ENCODE measurements at places on chromosomes 5 and 9. TPM values are rescaled to one million over a fixed set of nuclear protein-coding genes. Genes with fewer than 3 reads are reported as not detected.

DNA sequence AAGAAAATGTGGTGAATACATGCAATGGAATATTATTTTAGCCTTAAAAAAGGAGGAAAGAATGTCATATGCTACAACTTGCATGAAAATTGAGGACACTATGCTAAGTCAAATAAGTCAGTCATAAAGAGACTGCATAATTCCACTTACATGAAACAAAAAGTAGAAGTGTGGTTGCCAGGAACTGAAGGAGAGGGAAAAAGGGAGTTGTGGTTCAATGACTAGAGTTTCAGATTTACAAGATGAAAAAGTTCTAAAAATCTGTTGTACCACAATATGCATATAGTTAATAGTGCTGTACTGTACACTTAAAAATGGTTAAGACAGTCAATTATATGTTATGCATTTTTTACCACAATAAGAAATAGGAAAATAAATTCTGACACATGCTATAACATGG, 95.4 kb downstream of the SLC44A1 start:
- DNase-seq = no peak

DNA sequence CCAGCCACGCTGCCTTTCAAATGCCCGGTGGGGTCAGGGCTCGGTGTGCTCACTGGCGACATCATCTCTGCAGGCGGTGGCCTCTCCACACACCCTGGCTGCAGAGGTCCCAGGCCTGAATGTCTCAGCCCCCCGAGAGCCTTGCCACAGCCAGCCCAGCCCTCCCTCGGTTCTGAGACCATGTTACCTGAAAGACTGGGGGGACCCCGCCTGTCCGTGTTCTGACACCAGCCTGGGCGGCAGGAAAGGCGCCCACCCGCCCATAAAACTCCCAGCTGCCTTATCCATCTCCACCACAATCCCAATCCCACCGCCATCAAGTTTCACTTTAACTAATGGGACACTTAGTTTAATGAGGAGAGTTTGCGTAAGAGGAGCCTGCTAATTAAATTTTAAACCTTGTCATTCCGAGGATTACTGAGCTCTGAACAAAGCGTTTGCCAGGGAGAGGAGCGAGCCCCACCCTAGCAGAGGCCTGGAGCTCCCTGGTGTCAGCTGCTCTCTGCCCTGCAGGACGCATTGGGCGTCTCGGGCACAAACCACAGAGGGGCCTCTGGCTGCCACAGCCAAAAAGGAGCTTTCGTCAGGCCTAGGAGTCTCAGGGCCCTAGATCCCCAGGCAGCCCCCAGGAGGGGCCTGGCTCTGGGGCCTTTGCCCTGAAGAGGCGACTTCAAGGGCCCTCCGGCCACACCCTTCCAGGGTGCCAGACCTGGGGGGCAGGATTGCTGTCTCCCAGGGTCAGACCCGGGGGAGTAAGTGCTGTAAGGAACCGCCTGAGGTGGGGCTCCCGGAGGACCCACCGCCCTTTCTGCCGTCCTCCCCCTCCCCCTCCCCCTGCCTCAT, 15.3 kb downstream of the LHX3 start:
- no peak for DNase-seq

GRCh38 chr5:117731446-117731845, 1156.8 kb upstream of the SEMA6A start:
- no peak for DNase-seq

- DNase-seq = no peak
Measured at GRCh38 chr5:178685386-178686059, 44.9 kb downstream of the ZNF354A start.

DNA sequence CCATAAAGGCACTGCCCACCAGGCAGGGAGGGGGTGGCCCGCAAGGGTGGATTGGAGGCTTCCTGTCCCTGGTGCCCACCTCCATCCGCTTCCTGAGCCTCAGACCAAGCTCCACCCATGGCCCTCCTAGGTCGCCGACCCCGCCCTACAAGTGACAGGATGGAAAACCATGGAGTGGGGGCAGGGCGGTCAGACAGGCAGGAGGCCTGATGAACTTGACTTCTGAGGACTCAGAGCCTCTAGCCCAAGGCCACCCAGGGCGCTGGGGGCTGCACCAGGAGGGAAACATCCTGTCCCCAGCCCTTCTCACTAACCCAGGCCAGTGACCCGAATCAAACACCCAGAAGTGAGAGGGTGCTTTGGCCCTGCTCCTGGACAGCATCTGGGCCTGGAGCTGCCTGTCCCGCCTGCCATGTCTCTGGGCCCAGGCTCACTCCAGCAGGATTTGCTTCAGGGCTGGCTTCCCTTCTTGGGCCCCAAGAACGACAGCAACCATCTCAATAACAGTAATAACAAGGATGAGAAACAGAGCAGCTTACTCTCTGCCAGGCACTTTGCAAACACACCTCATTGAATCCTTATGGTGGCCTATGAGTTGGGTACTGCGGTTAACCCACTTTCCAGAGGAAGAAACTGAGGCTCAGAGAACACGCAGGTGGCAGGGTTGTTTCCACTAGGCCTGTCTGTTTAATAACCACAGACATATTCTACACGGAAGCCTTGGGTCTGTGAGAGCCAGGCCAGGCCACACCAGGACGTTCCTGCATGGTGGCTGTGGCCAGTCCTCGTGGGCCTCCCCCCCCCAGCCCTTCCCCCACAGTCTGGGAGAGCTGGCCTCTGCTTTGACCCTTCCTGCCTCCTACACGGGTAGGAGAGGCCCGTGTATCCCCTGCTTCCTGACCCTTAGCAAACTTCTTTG, 4.4 kb upstream of the ST6GALNAC6 start:
- peak; percentile 49 for DNase-seq

- no peak for DNase-seq
Measured at GRCh38 chr9:5392285-5392684, 45.4 kb downstream of the PLGRKT start.

- no peak for DNase-seq
Measured at GRCh38 chr5:148107608-148108007, 43.8 kb downstream of the SPINK5 start.

DNA sequence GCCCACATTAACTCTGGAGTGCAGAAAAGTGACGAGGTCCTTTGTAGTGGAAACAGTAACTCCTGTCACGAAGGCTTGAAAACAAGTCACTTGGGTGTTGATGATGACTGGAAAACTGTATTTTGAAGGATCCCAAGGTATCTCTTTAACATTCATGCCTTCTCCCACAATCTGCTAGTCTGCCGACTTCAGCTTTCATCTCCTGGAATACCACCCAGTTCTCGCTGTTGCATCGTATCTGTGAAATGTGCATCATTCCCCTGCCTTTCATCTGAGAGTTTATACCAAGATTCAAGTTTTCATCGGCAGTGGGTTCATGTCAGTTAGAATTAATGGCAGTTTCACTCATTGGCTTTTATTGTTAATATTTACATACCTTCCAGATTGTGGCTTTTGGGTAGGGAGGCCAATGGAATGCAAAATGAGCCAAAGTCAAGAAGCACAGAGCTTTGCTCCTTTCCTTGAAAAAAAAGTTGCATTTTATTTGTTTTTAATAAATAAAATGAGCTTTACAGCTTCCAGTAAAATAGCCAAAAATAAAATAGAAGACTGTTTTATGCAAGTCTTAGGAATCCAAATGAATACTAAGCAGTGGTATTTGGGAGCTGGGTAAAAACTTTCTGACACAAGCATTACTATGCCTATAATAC, 575.2 kb upstream of the WWC1 start:
- DNase-seq = no peak

DNA sequence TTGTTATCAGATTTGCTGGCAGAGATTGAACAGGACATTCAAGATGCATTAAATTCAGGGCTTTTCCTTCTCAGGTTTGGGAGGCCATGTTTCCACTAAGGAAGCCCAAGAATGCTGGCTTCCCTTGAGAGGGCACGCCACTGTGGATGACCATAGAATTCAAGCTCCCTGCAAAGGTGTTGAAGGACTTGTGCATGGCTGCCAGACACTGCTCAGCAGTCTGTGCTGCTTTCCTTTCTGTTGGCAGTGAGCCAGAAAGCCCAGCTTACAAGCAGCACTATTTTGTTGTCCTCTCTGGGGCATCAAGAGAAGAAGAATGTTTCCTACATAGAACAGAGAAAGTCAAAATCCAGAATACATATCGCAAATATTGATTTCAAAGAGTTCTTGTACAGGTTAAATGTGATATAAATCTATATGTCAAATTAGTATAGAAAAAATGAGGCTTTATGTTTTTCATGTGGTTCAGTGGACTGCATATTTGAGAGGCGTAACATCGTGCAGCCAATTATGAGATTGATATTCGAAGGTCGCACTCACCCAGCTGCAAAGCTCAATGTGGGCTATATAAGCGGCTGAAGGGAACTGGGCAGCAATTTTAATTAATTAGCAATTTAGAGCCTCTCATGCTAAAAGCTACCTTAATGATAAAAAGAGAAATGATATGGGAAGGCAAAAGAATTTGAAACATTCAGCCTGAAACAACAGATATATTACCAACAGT, 103.1 kb upstream of the ISL1 start:
- DNase-seq = no peak

- DNase-seq = no peak
Measured at GRCh38 chr9:17005056-17005823, 129.6 kb upstream of the CNTLN start.

DNA sequence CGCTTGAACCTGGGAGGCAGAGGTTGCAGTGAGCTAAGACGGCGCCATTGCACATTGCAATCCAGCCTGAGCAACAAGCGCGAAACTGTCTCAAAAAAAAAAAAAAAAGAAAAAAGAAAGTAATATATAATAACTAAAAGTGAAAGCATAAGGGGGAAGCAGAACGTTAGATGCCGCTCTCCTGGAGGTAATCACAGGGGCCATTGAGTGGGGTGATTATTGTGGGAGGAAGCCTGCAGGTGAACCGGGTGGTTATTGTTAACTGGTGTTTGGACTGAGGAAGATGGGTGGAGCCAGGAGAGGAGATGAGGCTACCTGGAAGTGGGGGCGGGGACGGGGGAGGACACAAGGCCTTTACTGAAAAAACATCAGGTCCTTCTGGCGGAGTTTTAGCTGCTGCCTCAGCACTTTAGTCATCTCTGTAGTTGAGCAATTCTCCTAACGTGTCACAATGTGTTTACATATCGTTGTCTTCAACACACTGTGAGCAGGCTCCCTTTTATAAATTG, 5.3 kb upstream of the TJP2 start:
- peak; percentile 23 for DNase-seq

The FSTL4 gene
- total RNA-seq = 1.7 TPM

The SMIM23 gene
- total RNA-seq = not detected

All from activated T-cell treated with anti-CD3 and anti-CD28 coated beads, Interleukin-2, amount 50 U/mL, for 4 hours (primary cell).